Activated CD8-positive, alpha-beta T cell treated with anti-CD3 and anti-CD28 coated beads, Interleukin-2, amount 10 ng/mL, durations not matched to agents 7 days and 5 days (primary cell): ENCODE measurements at places on chromosomes 4 and X. TPM values are rescaled to one million over a fixed set of nuclear protein-coding genes. Genes with fewer than 3 reads are reported as not detected.

GRCh38 chrX:109831326-109831985, 98.4 kb upstream of the ACSL4 start:
- no peak overlapping the region for H3K27ac ChIP-seq
- DNase-seq, result no peak

DNA sequence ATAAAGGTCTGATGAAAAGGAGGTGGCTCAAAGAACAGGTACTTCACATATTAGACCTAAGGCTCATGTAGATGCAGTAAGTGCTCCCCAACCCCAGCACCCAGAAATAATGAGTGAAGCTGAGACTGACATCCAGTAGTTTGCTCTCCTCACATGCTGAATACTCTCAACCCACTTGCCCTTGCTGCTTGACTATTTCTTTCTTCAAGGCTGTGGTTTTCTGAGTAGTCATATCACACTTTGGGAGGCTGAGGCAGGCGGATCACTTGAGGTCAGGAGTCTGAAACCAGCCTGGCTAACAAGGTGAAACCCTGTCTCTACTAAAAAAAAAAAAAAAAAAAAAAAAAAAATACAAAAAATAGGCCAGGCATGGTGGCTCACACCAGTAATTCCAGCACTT, 51.5 kb upstream of the PRPS1 start:
- H3K27me3 ChIP-seq, result no peaks in the 10 kb centered on the region
- no peak for DNase-seq
- no peaks in the 10 kb centered on the region for H3K36me3 ChIP-seq

Gene REPS2
- not detected for total RNA-seq

GRCh38 chr4:71729856-71730255, 54.0 kb downstream of the GC start:
- no peaks in the 10 kb centered on the region for H3K4me1 ChIP-seq
- DNase-seq, result no peak
- no peak overlapping the region for H3K4me3 ChIP-seq
- no peaks in the 10 kb centered on the region for H3K36me3 ChIP-seq

- H3K36me3 ChIP-seq, result no peaks in the 10 kb centered on the region
- H3K27me3 ChIP-seq, result peaks cover 29% of the 10 kb centered on the region
- peaks cover 12% of the 10 kb centered on the region for H3K4me1 ChIP-seq
- H3K4me3 ChIP-seq, result no peak overlapping the region
Observed at GRCh38 chr4:9875516-9875915, 94.1 kb downstream of the DRD5 start.

- H3K4me3 ChIP-seq, result no peak overlapping the region
- H3K36me3 ChIP-seq, result peaks cover 16% of the 10 kb centered on the region
- no peak for DNase-seq
- H3K4me1 ChIP-seq, result no peaks in the 10 kb centered on the region
- no peak overlapping the region for H3K27ac ChIP-seq
Observed at GRCh38 chrX:71321731-71322130, 20.2 kb downstream of the ITGB1BP2 start.

Gene MAGEE1
- 5.5 TPM for total RNA-seq

GRCh38 chr4:93243262-93243661, 585.3 kb upstream of the ATOH1 start:
- no peaks in the 10 kb centered on the region for H3K4me1 ChIP-seq
- H3K4me3 ChIP-seq, result no peak overlapping the region
- no peaks in the 10 kb centered on the region for H3K27me3 ChIP-seq
- no peaks in the 10 kb centered on the region for H3K36me3 ChIP-seq
- DNase-seq, result no peak
- no peak overlapping the region for H3K27ac ChIP-seq

Gene PLP1
- not detected for total RNA-seq

Gene KIAA1210
- total RNA-seq, result not detected

DNA sequence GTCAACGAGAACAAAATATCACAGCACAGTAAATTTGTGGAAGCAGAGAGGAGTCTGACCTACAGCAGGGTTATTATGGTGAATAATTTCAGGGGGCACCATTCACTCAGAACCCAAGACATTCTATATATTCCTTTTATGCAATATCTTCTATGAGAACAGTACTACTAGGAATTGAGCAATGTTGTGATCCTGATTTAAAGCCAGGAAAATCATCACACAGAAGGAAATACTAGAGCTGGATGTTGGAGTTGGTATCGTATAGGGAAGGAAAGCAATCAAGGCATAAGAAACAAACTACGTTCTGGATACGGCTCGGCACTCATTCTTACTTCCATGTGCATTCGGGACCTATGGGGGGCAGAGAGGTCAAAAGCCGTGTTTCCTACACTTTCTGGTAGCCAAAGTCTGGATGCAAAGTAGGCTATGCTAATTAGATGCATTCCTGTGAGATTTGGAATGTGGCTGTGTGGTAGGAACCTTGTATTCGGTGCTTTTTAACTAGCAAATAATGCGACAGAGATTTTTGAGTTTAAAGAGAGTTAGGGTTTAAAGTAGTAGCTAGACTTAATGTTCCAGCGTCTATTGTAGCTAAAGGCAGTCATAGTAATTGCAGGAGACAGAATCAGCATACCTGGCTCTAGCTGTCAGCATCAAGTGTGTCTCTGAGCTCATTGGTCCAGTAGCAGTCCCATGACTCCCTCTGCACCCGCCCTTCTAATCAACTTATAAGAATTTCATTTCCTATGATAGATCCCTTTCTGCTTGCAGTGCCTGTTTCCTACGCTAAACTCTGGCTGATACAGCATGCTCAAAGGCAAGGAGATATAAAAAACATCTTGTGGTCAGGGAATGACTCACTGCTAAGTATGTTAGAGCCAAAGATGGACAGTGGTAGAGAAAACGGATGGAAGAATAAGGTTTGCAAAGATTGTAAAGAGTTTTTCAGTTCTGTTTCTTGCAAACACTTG, 43.3 kb upstream of the PDGFC start:
- no peaks in the 10 kb centered on the region for H3K36me3 ChIP-seq
- DNase-seq, result no peak
- H3K4me3 ChIP-seq, result no peak overlapping the region
- no peaks in the 10 kb centered on the region for H3K4me1 ChIP-seq
- no peaks in the 10 kb centered on the region for H3K27me3 ChIP-seq

DNA sequence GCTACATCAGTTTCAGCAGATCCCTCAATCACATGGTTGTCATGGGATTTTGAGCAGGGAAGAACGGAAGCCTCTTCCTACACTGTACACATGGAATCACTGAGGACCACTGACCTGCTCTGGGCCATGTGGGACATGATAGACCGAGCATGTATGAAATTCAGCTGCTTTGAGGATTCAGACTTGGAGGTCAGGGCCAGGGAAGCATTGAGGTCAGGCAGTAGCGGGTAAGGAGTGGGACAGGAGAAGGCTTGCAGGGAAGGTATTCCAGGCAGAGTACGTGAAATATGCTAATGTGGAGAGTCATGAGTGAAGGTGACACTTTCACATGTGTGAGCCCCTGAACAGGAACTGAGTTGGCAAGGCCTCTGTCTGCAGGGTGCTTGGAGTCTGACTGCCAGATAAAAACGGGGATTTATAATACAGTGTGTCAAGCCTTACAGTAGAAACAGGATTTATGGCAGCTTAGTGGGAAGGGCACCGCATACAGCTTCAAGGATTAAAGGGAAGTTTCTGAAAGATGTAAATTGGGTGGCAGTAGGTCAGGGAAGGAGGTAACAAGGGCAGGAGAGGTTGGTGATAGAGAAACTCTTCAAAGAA, 111.7 kb downstream of the STK32B start:
- no peak overlapping the region for H3K27ac ChIP-seq
- H3K4me1 ChIP-seq, result no peaks in the 10 kb centered on the region
- H3K4me3 ChIP-seq, result no peak overlapping the region
- no peaks in the 10 kb centered on the region for H3K36me3 ChIP-seq
- no peak for DNase-seq

GRCh38 chr4:63589796-63590195, 819.5 kb downstream of the TECRL start:
- no peaks in the 10 kb centered on the region for H3K27me3 ChIP-seq
- H3K36me3 ChIP-seq, result no peaks in the 10 kb centered on the region
- H3K27ac ChIP-seq, result no peak overlapping the region
- H3K4me3 ChIP-seq, result no peak overlapping the region
- H3K4me1 ChIP-seq, result no peaks in the 10 kb centered on the region
- DNase-seq, result no peak

- H3K4me1 ChIP-seq, result no peaks in the 10 kb centered on the region
- no peaks in the 10 kb centered on the region for H3K36me3 ChIP-seq
- H3K27me3 ChIP-seq, result peaks cover 8% of the 10 kb centered on the region
Observed at GRCh38 chrX:109880629-109881028, 122.3 kb upstream of the TMEM164 start.

GRCh38 chr4:7000421-7001176, 42.6 kb upstream of the TADA2B start:
- peaks cover 23% of the 10 kb centered on the region for H3K4me1 ChIP-seq
- DNase-seq, result no peak
- H3K4me3 ChIP-seq, result no peak overlapping the region
- peak overlapping the region; percentile 86 for H3K27ac ChIP-seq
- peaks cover 58% of the 10 kb centered on the region for H3K36me3 ChIP-seq

GRCh38 chr4:16237715-16238114, 11.4 kb upstream of the TAPT1 start:
- no peak overlapping the region for H3K27ac ChIP-seq
- DNase-seq, result no peak
- H3K27me3 ChIP-seq, result peaks cover 3% of the 10 kb centered on the region
- H3K36me3 ChIP-seq, result no peaks in the 10 kb centered on the region
- no peaks in the 10 kb centered on the region for H3K4me1 ChIP-seq

DNA sequence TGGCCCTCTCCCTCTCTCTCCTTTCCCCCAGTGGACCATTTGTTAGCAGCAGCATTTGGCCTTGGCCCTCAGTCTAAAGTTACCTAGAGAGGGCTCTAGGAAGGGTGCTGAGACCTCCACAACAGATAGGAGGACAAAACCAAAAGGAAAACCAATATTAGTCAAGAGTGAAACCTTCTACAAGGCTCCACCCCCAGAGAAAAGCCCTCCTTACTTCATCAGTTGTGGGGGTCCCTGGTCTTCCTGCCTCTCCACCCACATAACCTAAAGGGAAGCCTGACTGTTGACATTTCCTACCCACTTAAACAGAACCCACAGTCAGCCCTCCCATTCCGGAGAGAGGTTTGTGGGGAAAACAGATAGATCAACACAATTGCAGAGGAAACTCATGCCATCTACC, 4.7 kb upstream of the CD40LG start:
- peak; percentile 44 for DNase-seq
- H3K4me3 ChIP-seq, result peak overlapping the region; percentile 50
- H3K4me1 ChIP-seq, result peaks cover 84% of the 10 kb centered on the region

DNA sequence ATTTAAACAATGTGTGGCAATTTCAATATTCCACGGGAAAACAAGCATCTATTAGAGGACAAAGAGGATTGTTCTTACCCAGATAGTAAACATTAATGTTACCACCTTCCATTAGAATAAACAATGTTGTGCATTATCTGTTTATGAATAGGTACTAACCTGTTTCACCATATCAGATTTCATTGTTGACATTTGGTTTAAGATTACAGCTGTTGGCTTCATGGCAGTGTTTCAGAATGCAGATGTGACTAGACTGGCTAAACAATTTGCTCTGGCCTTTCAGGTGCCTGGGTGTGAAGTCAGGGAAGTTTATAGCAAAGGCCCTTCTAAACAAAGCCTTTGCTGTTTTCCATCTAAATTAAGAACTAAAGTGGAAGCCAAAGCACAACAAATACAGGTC, 464.7 kb upstream of the FAM47C start:
- no peaks in the 10 kb centered on the region for H3K36me3 ChIP-seq
- no peaks in the 10 kb centered on the region for H3K4me1 ChIP-seq
- no peak for DNase-seq
- no peaks in the 10 kb centered on the region for H3K27me3 ChIP-seq
- H3K27ac ChIP-seq, result no peak overlapping the region

GRCh38 chrX:24842486-24842885, 148.8 kb downstream of the POLA1 start:
- peaks cover 4% of the 10 kb centered on the region for H3K4me1 ChIP-seq
- no peaks in the 10 kb centered on the region for H3K27me3 ChIP-seq

Gene SPON2
- total RNA-seq, result 14.9 TPM

Gene PHOX2B
- not detected for total RNA-seq

Gene XPNPEP2
- total RNA-seq, result 1.6 TPM

Gene CPE
- total RNA-seq, result not detected

DNA sequence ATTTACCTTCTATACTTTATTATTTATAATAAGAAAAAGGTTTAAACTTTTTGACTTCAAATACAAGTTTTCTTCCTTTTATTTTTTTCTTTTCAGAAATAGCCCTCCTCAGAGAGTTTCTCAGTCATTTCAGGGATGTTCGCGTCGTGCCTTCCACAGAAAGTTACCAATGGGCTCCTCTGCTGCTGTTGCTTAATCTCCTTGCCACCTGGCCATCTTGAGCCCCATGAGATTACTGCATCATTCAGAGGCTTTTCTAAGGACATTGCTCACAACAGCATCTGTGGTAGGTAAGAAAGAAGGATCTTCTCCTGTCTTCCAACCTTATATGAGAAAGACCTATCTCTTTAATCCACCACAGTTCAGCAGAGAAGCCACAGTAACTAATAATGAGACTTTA, 1361.9 kb upstream of the ADGRL3 start:
- no peak overlapping the region for H3K27ac ChIP-seq
- DNase-seq, result no peak
- H3K4me1 ChIP-seq, result no peaks in the 10 kb centered on the region
- no peaks in the 10 kb centered on the region for H3K27me3 ChIP-seq
- no peak overlapping the region for H3K4me3 ChIP-seq

DNA sequence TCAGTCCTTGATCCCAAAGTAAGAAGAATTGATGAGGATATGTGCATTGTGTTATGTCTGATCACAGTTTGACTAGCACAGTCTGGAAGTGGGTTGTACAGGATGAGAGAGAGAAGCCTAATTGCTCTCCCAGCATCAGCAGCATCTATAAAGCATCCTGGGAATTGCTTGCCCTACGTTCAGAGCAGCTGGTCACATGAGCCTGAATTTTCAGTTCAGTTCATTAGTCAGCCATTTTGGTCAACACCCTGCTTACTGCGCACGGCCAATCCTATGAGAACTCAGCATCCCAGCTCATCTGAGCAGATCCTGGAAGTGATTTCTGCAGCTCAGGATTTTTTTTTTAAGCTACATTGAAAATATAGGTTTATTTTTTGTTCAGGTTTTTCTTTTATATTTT, at the start of gene RUFY3:
Gene RUFY3, plus strand, starts transcription at position 218 of the 400 bp plus-strand sequence. CDS start 610 bp downstream, outside the sequence.
- peaks cover 21% of the 10 kb centered on the region for H3K4me1 ChIP-seq
- no peaks in the 10 kb centered on the region for H3K36me3 ChIP-seq
- peak within 1 kb of the TSS; percentile 18 for H3K4me3 ChIP-seq

DNA sequence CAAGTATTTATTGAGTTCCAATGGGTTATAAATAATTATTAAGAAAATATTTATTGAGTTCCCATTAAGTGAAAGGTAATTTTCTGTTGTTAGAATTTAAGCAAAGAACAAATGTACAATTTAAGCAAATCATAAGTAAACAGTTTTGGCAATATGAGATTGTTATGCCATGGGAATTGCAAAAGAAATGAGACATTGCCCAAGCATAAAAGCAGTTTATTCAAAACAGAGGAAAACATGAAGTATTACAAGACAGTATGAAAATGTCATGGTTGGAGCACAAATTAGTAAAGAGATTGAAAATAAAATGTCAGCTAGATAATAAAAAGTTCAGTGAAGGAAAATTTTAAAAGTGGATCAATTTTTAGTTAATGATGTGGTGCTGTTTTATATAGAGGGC, 706.1 kb upstream of the EPHA5 start:
- DNase-seq, result no peak
- no peak overlapping the region for H3K4me3 ChIP-seq
